ENCODE measurements at places on chromosomes 7 and 10.

- no peak for DNase-seq
These were observed 2.2 kb downstream of the FZD8 start for GRCh38 chr10:35639728-35640401.

DNA sequence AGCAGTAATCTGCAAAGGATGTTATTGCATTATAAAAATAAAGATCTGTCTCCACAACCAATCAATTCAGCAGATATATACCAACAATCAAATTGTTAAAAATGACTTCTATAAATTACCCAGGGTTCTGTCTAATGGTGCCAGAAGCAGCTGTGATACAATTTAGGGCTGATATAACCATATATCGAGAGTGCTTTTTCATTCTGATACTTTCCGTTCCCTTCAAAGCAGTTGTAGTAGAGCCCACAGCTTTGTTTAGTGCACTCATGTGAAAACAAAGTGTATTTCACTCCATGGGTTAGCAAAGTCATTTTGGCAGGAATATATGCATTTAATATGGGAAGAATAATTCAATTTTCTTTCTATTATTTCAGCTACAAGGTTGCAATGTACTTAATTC, 83.1 kb upstream of the CHCHD3 start:
- DNase-seq, result no peak

DNA sequence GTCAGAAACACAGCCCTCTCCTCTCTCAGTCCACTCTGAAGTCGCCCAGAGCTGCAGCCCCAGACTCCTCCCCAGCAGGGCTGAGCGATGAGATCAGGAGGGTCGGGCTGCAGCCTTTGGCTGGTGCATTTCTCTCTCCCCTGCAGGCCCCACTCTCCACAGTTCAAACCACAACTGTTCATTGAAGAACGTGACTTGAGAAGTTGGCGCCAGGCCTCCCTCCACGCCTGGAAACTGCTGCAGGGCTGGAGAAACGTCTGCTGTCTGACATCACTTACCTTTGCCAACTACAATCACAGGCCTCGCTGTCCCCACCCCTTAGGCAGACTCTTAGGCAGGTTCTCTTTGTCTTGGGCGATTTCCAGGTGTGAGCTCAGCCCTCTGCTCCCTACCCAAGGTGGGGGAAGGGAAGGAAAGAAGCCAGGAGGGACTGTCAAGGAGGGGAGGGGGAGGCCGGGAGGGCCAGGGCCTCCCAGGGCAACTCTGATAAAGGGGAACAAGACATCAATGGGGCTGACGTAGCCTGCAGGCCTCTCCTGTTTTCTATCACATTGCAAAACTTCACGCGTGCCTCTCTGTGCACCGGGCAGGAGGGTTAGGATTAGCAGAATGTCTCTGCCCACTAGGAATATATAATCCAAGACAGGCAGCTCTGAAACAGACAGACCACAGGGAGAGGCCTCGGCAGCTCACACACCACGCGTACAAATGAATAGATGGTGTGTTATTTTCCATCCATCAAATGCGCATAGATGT, 32.7 kb downstream of the CALML5 start:
- peak; percentile 93 for DNase-seq

DNA sequence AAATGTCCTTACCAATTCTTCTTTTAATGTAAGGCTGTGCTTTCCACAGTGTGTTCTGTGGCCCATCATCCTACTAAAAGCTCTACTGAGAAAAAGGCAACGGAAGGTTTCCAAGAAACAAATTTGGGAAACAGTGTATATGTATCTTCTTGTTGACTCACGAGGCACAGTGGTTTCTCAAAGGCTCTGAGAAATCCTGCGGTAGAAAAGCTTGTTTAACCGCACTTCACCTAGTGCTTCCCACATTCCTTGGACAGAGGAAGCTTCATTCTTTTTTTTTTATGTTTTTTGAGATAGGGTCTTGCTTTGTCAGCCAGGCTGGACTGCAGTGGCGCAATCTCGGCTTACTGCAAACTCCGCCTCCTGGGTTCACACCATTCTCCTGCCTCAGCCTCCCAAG, 84.5 kb downstream of the TACC2 start:
- DNase-seq, result no peak

DNA sequence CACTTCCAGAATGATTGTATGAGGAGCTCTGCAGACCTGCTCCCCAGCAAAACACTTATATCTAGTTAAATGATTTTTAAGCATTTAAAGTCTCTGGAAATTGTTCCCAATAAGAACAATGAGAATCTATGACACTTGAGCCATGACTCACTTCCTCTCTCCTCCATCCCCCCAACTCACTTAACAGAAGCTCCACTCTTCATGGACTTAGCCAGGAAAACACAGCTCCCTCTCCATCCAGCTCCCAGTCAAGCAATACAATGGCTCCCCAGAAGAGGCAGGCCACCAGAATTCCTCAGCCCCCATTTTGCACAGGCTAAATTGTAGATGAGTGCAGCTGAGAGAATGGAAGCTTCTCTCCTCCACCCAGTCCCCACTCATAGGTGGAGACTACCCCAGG, 27.0 kb downstream of the AOC1 start:
- DNase-seq, result no peak

GRCh38 chr10:71344993-71345480, 26.0 kb downstream of the SLC29A3 start:
- DNase-seq, result no peak

All from skin of body (tissue), 3 donors.